ENCODE measurements at places on chromosomes 5 and 9.

- DNase-seq = no peak
Measured at GRCh38 chr5:181173027-181173419, 25.6 kb downstream of the OR2V2 start.

- DNase-seq = no peak
Measured at GRCh38 chr5:126531543-126532120, 63.4 kb downstream of the ALDH7A1 start.

DNA sequence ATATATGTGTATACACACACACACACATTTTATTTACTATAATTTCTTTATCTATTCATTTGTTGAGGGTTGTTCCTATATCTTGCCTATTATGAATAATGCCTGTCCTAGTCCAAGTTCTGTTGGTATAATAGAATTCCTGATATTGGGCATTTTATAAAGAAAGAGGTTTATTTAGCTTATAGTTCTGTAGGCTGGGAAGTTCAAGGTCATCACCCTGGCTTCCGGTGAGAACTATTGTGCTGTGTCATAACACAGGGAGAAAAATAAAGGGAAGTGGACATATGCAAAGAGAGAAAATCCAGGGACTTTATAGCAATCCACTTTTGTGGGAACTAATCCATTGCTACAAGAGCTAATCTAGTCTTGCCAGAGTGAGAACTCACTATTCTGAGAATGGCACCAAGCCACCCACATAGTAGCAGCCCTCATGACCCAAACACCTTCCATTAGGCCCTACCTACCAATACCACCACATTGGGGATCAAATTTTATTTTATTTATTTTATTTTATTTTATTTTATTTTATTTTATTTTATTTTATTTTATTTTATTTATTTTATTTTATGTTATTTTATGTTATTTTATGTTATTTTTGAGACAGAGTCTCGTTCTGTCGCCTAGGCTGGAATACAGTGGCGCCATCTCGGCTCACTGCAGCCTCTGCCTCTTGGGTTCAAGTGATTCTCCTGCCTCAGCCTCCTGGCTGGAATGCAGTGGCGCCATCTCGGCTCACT, 74.7 kb downstream of the FER start:
- no peak for DNase-seq

GRCh38 chr5:158465086-158465972, 606.4 kb upstream of the CLINT1 start:
- DNase-seq = no peak

- peak; percentile 16 for DNase-seq
Measured at GRCh38 chr9:81465468-81466011, 223.8 kb downstream of the TLE1 start.

GRCh38 chr5:148808864-148809642, 17.4 kb upstream of the ADRB2 start:
- DNase-seq = no peak

DNA sequence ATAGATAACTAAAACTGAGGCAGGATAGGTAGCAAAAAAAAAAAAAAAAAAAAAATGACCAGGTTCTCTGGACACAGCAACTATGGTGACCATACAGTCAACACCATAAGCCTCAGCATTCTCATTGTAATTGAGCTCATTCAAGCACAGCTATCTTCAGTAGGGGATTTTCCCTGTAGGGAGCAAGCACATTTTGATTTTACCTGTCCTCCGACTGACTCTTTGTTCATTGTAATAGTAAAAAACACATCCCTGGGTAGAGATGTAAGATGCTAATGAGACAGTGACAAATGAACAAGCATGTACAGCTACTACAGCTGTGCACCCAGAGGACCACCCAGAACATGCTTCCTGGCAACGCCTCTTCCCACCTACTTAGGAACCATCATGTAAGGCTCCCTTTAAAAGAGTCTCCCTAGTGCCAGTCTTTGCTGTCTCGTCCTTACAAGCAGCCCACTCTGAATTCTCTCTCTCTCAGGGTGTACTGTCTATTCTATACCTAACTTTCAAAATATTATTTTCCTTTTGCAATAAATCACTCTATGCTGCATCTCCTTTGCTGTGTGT, 65.0 kb upstream of the FBXW11 start:
- no peak for DNase-seq

DNA sequence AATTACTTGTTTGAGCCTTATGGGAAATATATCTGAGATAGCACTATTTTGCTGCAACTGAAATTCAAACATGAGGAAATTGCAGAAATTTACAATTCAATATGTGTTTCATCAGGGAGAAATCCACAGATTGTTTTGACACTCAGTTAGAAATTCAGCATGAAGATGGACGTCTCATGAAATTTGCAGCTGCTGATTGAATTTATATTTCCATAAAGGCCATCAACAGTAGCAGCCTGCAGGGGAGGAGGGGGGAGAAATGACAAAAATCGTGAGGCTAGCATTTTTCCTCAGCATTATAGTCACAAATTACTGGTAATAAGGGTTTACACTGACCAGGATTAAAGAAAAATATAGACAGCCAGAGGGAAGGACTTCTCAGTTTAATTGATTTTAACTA, 81.0 kb downstream of the NDUFAF2 start:
- no peak for DNase-seq

DNA sequence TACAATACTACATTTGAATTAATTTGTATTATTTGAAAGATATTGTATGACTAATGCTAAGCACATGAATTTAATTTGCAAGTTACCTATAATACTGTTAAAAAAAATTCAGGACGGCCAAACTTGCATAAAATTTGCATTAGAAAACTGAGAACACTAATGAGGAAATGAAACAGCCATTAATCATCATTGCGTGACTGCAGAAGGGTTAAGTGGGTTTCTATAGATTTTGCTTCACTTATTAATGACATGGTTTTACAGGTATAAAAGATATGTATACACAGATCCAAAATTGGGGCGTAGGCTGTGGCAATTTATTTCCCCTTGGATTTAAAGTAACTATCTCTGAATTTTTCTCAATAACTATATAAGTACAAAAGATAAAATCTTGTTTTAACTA, 882.6 kb downstream of the PTPRD start:
- DNase-seq = no peak

DNA sequence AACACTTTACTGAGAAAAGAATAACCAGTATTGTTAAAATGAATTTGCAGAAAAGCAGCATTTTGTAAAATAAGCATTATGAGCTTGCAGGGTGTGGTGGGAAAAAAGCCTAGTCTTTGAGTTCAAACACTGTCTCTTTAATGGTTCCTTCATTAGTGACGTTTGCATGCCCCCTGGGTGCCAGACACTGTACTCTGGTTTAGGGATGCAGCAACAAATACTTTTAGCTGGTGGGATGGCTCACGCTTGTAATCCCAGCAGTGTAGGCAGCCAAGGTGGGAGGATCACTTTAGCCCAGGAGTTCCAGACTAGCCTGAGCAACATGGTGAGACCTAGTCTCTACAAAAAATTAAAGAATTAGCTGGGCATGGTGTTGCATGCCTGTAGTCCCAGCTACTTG, 62.3 kb downstream of the MAST4 start:
- DNase-seq = no peak

DNA sequence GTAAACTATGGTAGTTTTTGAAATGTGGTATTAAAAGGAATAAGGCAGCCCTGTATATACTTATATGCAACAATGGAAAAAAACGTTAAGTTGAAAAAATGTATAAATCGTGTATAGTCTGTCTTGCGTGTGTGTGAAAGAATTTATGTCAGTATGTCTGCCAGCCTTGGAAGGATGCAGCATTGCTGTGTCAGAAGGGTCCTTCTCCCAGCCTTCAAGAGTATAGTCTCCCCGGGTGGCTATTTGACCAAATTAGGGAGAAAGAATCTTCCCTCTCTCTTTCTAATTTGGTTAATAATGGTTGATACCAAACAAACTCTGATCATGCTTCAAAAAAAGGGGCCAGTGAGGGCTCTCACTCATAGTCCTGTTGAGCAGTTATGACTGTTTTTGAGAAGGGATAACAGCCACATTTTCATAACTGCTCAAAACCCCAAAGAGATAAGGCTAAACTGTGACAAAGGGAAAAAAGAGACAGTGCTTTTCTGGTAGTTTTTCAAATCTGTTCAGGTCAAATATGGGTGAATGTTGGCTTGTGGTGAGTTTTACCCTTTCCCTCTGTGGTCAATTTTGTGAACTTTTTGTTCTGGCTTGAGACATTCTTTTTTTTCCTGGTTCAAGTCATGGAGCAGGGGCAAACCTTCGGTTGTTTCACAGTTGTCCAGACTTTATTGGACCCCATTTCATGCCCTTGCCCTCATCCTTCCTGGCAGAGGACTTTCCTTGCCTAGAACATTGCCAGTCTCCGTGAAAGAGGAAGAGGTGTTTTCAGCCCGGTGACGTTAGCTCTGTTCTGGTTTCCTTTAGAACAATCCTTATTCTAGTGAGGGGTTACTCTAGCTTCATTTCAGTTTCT, 21.0 kb downstream of the SNX30 start:
- no peak for DNase-seq

DNA sequence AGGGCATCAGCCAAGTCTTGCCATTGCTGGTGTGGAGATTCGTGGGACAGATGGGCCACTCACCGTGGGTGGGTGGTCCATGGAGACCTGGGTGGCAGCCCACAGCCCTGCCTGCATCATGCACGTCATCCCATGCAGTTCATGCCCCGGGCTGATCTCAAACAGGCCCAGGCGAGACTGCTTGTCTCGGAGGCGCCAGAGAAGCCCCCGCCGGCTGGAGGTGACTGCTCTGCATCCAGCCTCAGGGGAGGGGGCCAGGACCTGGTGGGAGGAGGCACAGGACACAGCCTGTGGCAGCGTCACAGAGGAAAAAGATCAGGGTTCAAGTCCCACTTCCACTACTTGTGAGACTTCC, 975 bp downstream of the PIP5KL1 start:
- DNase-seq = no peak

- peak; percentile 7 for DNase-seq
Measured at GRCh38 chr5:180233729-180234128, 24.7 kb upstream of the RASGEF1C start.

GRCh38 chr5:14004598-14005394, 60.3 kb upstream of the DNAH5 start:
- DNase-seq = no peak

GRCh38 chr9:97567182-97567893, 65.8 kb downstream of the TSTD2 start:
- DNase-seq = no peak

DNA sequence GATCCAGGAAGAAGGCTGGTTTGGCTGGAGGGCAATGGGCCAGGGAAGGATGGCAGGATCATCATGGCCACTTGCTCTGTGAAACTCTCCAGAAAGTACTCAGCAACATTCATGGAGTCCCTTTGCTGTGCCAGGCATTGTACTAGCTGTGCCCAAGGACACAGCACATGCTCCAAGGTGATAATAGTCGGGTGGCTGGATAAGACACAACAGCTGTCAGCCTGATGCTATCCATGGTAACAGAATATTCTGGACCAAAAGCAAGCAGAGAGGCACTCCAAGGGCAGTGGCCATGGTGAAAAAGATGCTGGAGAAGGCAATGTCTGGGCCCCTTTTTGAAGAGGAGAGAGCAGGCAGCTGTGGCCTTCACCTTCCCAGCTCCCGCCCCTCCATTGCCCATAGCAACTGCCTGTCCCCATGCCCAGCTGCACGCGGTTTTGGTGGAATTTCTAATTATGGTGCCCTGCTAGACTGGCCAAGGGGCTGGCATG, 113.8 kb upstream of the CPEB4 start:
- DNase-seq = no peak

DNA sequence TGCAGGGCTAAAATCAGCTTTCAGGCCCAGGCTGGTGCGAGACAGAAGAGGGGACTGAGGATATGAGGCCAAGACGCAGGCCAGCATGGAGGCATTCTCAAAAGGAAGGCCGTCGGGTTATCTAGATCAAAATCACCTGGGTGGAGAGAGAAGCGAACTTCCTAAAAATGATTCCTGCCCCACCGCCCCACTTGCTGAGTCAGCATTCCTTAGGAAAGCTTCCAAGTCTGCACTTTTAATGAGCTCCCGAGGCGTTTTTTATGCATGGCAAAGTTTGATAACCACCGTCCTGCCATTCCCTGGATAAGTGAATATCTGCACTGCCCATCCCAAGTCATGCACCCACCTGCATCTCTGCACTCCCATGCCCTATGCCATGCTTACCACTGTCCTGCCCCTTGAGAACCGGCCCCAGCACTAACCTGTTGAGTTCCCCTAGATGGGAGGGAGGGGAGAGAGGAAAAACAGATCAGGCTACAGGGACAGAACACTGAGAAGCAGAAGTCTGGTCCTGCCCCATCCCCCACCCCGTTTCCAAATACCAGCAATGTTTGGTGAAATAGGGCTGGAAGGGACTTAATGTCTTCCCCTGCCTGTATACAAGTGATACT, 1.6 kb upstream of the SPOCK1 start:
- DNase-seq = no peak

- DNase-seq = no peak
Measured at GRCh38 chr5:122871661-122872060, 26.2 kb downstream of the SNX24 start.

- no peak for DNase-seq
Measured at GRCh38 chr9:123772374-123772773, 157.6 kb downstream of the DENND1A start.

DNA sequence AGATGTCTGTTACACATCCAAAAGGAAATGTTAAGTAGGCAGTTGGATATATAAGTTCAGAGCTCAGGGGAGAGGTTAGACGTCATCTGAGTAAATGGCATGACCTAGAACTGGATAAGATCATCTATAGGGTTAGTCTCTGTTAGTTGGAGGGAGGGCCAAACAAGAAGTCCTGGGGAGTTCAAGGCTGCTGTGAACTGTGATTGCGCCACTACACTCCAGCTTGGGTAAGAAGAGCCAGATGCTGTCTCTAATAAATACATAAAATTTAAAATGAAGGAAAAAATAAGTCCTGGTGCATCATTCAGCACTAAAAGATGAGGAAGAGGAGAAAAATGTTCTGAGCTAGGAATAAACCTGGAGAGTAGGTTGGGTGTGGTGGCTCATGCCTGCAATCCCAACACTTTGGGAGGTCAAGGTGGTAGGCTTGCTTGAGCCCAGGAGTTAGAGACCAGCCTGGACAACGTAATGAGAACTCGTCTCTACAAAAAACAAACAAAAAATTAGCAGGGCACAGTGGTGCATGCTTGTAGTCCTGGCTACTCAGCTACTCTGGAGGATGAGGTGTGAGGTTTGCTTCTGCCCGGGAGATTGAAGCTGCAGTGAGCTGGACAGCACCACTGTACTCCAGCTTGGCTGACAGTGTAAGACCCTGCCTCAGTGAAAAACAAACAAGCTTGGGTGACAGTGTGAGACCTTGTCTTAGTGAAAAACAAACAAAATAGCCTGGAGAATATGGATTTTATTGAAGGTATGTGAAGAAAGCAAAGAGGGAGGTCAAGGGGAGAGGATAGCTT, 123.6 kb downstream of the ACTBL2 start:
- peak; percentile 17 for DNase-seq

DNA sequence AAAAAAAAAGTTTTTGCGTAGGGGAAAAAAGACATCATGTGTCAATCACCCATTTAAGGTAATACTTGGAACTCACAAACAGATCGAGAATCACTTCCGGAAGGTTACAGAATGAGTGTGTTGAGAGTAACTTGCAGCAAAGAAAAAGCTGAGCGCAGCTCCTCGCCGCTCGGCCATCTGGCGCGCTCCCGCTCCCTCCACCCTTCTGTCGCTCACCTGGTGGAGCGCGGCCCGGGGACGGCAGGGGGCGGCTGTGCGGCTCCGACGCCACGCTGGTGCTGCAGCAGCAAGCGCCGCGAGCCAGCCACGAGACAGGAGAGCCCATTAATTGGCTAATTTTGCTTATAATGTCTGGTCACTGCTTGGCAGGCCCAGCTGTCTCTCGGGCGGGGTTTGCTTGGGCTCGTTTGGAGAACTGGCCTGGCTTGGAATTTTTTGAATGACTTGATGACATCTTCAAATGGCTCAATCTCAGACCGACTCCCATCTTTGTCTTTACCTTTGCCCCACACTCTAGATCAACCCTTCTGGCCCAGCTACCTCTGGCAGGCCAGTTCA, 601.8 kb downstream of the CCDC171 start:
- DNase-seq = peak; percentile 60

GRCh38 chr5:40490464-40491111, 189.1 kb upstream of the PTGER4 start:
- DNase-seq = no peak
